H4 (cell line): ENCODE measurements at places on chromosomes 1 and 21. TPM values are rescaled to one million over a fixed set of nuclear protein-coding genes. Genes with fewer than 3 reads are reported as not detected.

The C1orf141 gene
- total RNA-seq, result not detected in 2 replicates

The OR2L2 gene
- not detected in 2 replicates for total RNA-seq

The RNU1-1 gene
- total RNA-seq, result not detected in 2 replicates

The AVPR1B gene
- total RNA-seq, result not detected in 2 replicates

The TNFRSF25 gene
- total RNA-seq, result 0.10 and 0.81 TPM in 2 replicates

The CLCA4 gene
- total RNA-seq, result not detected in 2 replicates

The C1QB gene
- total RNA-seq, result not detected in 2 replicates

The CFHR2 gene
- not detected in 2 replicates for total RNA-seq

The PGLYRP3 gene
- total RNA-seq, result not detected in 2 replicates

The S100A12 gene
- not detected in 2 replicates for total RNA-seq

The FABP3 gene
- not detected in 2 replicates for total RNA-seq

The SELENOF gene
- 140 and 223 TPM in 2 replicates for total RNA-seq

The NBPF20 gene
- 0.25 and 1.2 TPM in 2 replicates for total RNA-seq

The SLC22A15 gene
- total RNA-seq, result 0.60 and 1.1 TPM in 2 replicates
